ENCODE measurements at places on chromosomes 5 and 9. TPM values are rescaled to one million over a fixed set of nuclear protein-coding genes. Genes with fewer than 3 reads are reported as not detected.
A peak's percentile ranks its signal among the peaks of the same experiment; 100 is the strongest.

DNA sequence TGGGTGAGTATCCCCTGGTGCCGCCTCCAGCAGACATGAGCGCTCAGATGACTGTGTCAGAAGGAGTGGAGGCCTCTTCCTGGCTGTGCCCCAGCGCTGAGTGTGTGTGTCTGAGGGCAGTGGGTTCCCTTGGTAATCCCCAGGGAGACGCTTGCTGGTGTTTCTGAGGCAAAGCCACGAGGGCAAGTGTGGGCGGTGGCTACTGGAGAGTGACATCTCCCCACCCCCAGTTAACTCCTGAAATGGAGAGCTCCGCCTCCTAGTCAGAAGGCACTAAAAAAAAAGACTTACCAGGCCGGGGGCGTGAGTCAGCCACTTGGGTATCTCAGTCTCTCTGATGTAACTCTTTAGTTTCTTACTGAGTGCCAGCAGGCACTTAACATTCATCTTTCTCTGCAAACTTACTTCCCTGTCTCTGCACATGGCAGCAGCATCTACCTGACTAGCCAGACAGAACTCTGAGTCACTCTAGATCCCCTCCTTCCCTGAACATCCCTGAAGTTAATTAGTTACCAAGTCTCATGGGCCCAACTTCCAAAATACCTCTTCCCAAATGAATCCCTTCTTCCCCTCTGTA, 19.3 kb downstream of the ORM2 start:
- peak overlapping the region; percentile 33 for H3K27ac ChIP-seq
- H3K36me3 ChIP-seq = peaks cover 100% of the 10 kb centered on the region
- DNase-seq = peak; percentile 92
- no peak overlapping the region for H3K4me3 ChIP-seq
- no peaks in the 10 kb centered on the region for H3K27me3 ChIP-seq

SUSD3 gene
- 27.6 TPM for total RNA-seq

- H3K27me3 ChIP-seq = no peaks in the 10 kb centered on the region
- peaks cover 2% of the 10 kb centered on the region for H3K36me3 ChIP-seq
- DNase-seq = no peak
- no peak overlapping the region for H3K27ac ChIP-seq
- no peaks in the 10 kb centered on the region for H3K4me1 ChIP-seq
- no peak overlapping the region for H3K4me3 ChIP-seq
These were observed 78.8 kb downstream of the NLN start for GRCh38 chr5:65800775-65801174.

MUSK gene
- total RNA-seq = not detected

CER1 gene
- not detected for total RNA-seq

DTWD2 gene
- 24.0 TPM for total RNA-seq

- DNase-seq = no peak
- no peaks in the 10 kb centered on the region for H3K4me1 ChIP-seq
- peaks cover 35% of the 10 kb centered on the region for H3K36me3 ChIP-seq
- H3K4me3 ChIP-seq = no peak overlapping the region
- no peaks in the 10 kb centered on the region for H3K27me3 ChIP-seq
These were observed 23.7 kb upstream of the PRDM12 start for GRCh38 chr9:130640681-130641080.

DNA sequence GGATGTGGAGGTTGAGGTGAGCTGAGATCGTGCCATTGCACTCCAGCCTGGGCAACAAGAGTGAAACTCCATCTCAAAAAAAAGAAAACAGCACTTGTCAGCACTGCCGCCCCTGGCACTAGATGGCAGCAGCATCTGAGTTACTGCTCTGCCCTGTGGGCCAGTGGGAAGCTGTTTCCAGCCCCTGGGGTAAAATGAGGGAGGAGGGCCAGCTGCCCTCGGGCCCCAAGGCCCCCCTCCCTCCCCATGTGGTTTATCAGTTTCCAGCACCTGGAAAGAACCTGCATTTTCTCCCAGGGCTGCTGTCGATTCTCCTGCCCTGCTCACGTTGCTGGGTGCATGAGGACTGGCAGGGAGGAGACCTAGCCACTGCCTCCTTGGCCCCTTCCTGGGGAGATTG, 13.2 kb upstream of the CEL start:
- no peaks in the 10 kb centered on the region for H3K27me3 ChIP-seq
- DNase-seq = no peak
- H3K27ac ChIP-seq = no peak overlapping the region

- H3K4me1 ChIP-seq = peaks cover 61% of the 10 kb centered on the region
- no peak for DNase-seq
- no peaks in the 10 kb centered on the region for H3K27me3 ChIP-seq
- H3K27ac ChIP-seq = no peak overlapping the region
These were observed 5.4 kb downstream of the MRPS27 start for GRCh38 chr5:72314571-72315172.

- DNase-seq = no peak
- H3K36me3 ChIP-seq = no peaks in the 10 kb centered on the region
- H3K4me3 ChIP-seq = no peak overlapping the region
- H3K27me3 ChIP-seq = no peaks in the 10 kb centered on the region
These were observed 159.7 kb upstream of the VLDLR start for GRCh38 chr9:2461892-2462291.

C9orf50 gene
- total RNA-seq = not detected

SPINK7 gene
- not detected for total RNA-seq

AMACR gene
- 9.4 TPM for total RNA-seq

ROR2 gene
- total RNA-seq = 6.8 TPM

- peaks cover 45% of the 10 kb centered on the region for H3K4me1 ChIP-seq
- H3K27me3 ChIP-seq = no peaks in the 10 kb centered on the region
- H3K36me3 ChIP-seq = no peaks in the 10 kb centered on the region
- peak; percentile 92 for DNase-seq
- H3K27ac ChIP-seq = peak overlapping the region; percentile 90
These were observed 735 bp upstream of the RPL26L1 start for GRCh38 chr5:172958331-172959046.

TMEM174 gene
- total RNA-seq = not detected

DNA sequence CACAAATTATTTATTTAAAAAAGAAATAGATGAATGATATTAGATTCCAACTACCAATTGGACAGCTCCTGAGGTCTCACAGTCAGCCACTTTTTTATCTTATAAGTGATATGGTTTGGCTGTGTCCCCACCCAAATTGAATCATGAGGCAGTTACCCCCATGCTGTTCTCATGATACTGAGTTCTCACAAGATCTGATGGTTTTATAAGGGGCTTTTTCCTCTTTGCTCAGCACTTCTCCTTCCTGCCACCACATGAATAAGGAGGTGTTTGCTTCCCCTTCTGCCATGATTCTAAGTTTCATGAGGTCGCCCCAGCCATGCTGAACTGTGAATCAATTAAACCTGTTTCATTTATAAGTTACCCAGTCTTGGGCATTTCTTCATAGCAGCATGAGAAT, 12.9 kb downstream of the NLN start:
- no peak for DNase-seq
- H3K4me3 ChIP-seq = no peak overlapping the region
- H3K4me1 ChIP-seq = peaks cover 14% of the 10 kb centered on the region

HSD17B3 gene
- 0.34 TPM for total RNA-seq

- peaks cover 7% of the 10 kb centered on the region for H3K4me1 ChIP-seq
- H3K36me3 ChIP-seq = no peaks in the 10 kb centered on the region
- no peak overlapping the region for H3K27ac ChIP-seq
- H3K4me3 ChIP-seq = no peak overlapping the region
- peaks cover 4% of the 10 kb centered on the region for H3K27me3 ChIP-seq
These were observed 17.5 kb upstream of the NREP start for GRCh38 chr5:111774525-111774924.

GRCh38 chr5:31911291-31912265, 262.5 kb downstream of the GOLPH3 start:
- DNase-seq = no peak
- no peak overlapping the region for H3K4me3 ChIP-seq
- no peaks in the 10 kb centered on the region for H3K27me3 ChIP-seq
- no peaks in the 10 kb centered on the region for H3K4me1 ChIP-seq
- no peak overlapping the region for H3K27ac ChIP-seq

GRCh38 chr5:5616247-5616895, 193.9 kb downstream of the ICE1 start:
- no peaks in the 10 kb centered on the region for H3K4me1 ChIP-seq
- H3K27ac ChIP-seq = no peak overlapping the region
- H3K36me3 ChIP-seq = no peaks in the 10 kb centered on the region
- H3K27me3 ChIP-seq = no peaks in the 10 kb centered on the region

NEURL1B gene
- 1.6 TPM for total RNA-seq

EHMT1 gene
- total RNA-seq = 131 TPM

ARL14EPL gene
- total RNA-seq = not detected

GRCh38 chr5:124353016-124353415, 393.4 kb downstream of the ZNF608 start:
- H3K27me3 ChIP-seq = no peaks in the 10 kb centered on the region
- DNase-seq = no peak
- H3K4me3 ChIP-seq = no peak overlapping the region
- H3K36me3 ChIP-seq = no peaks in the 10 kb centered on the region

GRCh38 chr5:110441035-110441434, 285.4 kb downstream of the TMEM232 start:
- H3K27me3 ChIP-seq = no peaks in the 10 kb centered on the region
- no peak for DNase-seq
- no peak overlapping the region for H3K4me3 ChIP-seq
- H3K27ac ChIP-seq = no peak overlapping the region
- no peaks in the 10 kb centered on the region for H3K36me3 ChIP-seq

GRCh38 chr9:137454597-137455358, 4.4 kb downstream of the NSMF start:
- H3K36me3 ChIP-seq = peaks cover 39% of the 10 kb centered on the region
- H3K27ac ChIP-seq = peak overlapping the region; percentile 83
- DNase-seq = peak; percentile 84

GRCh38 chr5:141399555-141400258, 2.0 kb downstream of the PCDHGB5 start:
- H3K36me3 ChIP-seq = no peaks in the 10 kb centered on the region
- H3K4me3 ChIP-seq = peak overlapping the region; percentile 4
- H3K4me1 ChIP-seq = no peaks in the 10 kb centered on the region
- DNase-seq = no peak
- H3K27me3 ChIP-seq = no peaks in the 10 kb centered on the region

AQP7 gene
- total RNA-seq = 2.0 TPM

CCDC183 gene
- 0.44 TPM for total RNA-seq

DNA sequence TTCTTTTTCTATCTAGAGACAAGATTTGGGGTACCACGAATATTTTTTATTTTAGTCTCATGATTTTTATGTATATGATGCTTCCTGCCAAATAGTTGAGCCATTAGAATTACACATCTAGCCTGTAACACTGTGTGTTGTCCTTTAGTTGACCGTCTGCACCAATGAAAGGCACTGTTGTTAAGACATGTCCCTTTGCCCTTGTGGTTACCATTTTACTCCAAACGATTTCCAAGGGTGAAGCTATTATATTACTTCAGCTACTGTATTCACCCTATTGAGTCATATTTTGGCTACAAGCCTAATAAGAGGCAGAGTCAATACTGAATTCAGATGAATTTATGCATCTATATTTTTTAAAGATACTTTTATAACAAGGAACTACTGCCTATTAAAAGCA, 207.6 kb downstream of the CETN3 start:
- no peaks in the 10 kb centered on the region for H3K4me1 ChIP-seq
- H3K4me3 ChIP-seq = no peak overlapping the region
- no peak for DNase-seq
- H3K36me3 ChIP-seq = no peaks in the 10 kb centered on the region

GRCh38 chr9:3817208-3817607, 291.4 kb upstream of the RFX3 start:
- H3K27me3 ChIP-seq = no peaks in the 10 kb centered on the region
- no peak for DNase-seq
- H3K4me3 ChIP-seq = no peak overlapping the region
- no peaks in the 10 kb centered on the region for H3K4me1 ChIP-seq
- no peak overlapping the region for H3K27ac ChIP-seq
- H3K36me3 ChIP-seq = no peaks in the 10 kb centered on the region

PCA3 gene
- total RNA-seq = not detected

MINAR2 gene
- total RNA-seq = not detected

- H3K4me1 ChIP-seq = peaks cover 74% of the 10 kb centered on the region
- H3K4me3 ChIP-seq = peak overlapping the region; percentile 98
- no peaks in the 10 kb centered on the region for H3K36me3 ChIP-seq
- no peak for DNase-seq
- H3K27me3 ChIP-seq = no peaks in the 10 kb centered on the region
These were observed 2.3 kb downstream of the UHRF2 start for GRCh38 chr9:6415266-6415665.

- DNase-seq = no peak
- no peaks in the 10 kb centered on the region for H3K36me3 ChIP-seq
- H3K4me1 ChIP-seq = no peaks in the 10 kb centered on the region
- H3K4me3 ChIP-seq = no peak overlapping the region
- H3K27ac ChIP-seq = no peak overlapping the region
- peaks cover 3% of the 10 kb centered on the region for H3K27me3 ChIP-seq
These were observed 23.5 kb upstream of the TENT2 start for GRCh38 chr5:79588696-79589095.

ANKRD18B gene
- total RNA-seq = not detected

DNA sequence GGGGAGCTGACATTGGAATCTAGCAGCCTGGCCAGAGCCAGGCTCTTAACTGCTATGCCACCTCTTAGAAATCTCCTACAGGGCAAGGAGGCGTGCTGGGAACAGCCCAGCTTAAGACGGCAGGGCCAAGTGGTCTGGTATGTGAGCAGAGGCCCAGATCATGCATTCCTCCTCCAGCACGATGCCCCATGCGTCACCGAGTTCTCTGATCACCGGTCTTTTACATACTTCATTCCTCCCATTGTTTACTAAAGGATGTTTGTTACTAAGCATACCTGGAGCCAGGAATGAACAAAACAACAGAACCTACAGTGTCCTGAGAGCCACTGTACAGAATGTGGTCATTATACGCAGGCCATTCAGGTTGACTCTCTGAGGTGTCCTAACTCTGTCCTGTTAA, 73.8 kb downstream of the TRIO start:
- H3K4me1 ChIP-seq = peaks cover 83% of the 10 kb centered on the region
- peak overlapping the region; percentile 82 for H3K27ac ChIP-seq
- H3K36me3 ChIP-seq = no peaks in the 10 kb centered on the region
- no peak for DNase-seq

PCDHB15 gene
- 4.9 TPM for total RNA-seq

GRCh38 chr9:134039386-134040175, 14.3 kb downstream of the BRD3OS start:
- H3K4me3 ChIP-seq = no peak overlapping the region
- no peaks in the 10 kb centered on the region for H3K36me3 ChIP-seq
- H3K27ac ChIP-seq = no peak overlapping the region
- peak; percentile 63 for DNase-seq
- H3K4me1 ChIP-seq = peaks cover 7% of the 10 kb centered on the region
- H3K27me3 ChIP-seq = no peaks in the 10 kb centered on the region

- H3K27ac ChIP-seq = no peak overlapping the region
- H3K27me3 ChIP-seq = no peaks in the 10 kb centered on the region
- H3K4me1 ChIP-seq = no peaks in the 10 kb centered on the region
- H3K36me3 ChIP-seq = no peaks in the 10 kb centered on the region
These were observed 116.3 kb downstream of the RFX3 start for GRCh38 chr9:3409453-3409852.

DNA sequence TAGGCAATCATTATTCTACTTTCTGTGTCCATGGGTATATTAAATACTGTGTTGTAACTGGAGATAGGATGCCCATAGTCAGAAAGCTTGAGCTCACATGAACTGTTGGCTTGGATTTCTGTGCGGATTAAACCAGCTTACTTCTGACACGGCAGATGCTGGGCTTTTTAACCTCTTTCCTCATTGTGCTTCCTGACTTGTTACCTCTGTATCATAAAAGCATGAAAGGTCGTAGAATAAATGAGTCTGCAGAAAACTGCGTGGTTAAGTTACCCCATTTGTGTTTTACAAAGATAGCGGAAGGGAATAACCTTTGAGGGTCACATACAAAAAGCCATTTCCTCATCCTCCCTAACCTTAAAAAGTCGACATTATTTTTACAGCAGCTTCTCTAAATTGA, 199.5 kb upstream of the DMRT1 start:
- H3K27ac ChIP-seq = peak overlapping the region; percentile 51
- no peak for DNase-seq
- peaks cover 8% of the 10 kb centered on the region for H3K4me1 ChIP-seq
- H3K27me3 ChIP-seq = no peaks in the 10 kb centered on the region
- no peak overlapping the region for H3K4me3 ChIP-seq
- H3K36me3 ChIP-seq = no peaks in the 10 kb centered on the region

HAVCR2 gene
- 37.5 TPM for total RNA-seq

All from spleen (tissue), 13 donors.